CD4-positive, alpha-beta T cell treated with Interleukin-17A for 4 hours (primary cell): ENCODE measurements at places on chromosomes 13 and 19.

DNA sequence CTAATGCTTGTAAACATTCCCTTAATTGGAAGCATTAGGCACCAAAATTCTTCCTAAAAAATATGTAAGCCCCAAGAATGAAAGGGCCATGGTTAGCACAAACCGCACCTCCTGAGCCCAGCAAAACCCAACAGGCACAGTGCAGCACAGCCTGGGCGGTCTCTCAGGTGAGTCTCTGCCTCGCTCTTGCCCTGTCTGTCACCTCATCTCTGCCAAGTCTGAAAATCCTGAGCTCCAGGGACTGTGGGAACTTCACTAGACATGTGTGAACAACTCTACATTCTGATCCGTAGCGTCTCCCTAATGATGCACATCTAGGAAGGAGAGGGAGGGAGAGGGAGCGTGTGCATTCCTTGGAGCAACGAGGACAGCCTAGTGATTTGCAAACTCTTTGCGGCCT lies 88.8 kb upstream of the GJB6 start:
- DNase-seq = no peak

GRCh38 chr19:16222806-16223205 lies 25.1 kb downstream of the AP1M1 start:
- no peak for DNase-seq

DNA sequence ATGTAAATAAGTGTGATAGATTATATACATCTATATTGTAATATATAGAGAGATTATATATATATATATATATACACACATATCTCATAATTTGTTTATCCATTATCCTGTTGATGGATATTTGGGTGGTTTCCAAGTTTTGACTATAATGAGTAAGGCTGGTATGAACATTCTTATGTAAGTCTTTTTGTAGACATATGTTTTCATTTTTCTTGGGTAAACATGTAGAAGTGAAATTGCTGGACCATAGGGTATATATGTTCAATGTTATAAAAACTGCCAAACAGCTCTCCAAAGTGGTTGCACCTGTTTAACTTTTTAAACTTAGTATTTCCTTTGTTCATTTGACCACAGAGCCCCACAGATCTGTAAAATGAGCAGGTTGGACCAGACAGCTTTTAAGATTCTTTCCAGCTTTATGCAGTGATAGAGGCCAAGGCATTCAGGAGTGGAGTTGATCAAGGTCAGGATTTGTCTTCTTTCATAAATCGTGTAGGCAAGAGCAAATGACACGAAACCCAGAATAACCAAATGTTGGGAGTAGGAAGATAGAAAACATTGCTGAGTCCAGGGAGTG lies 21.7 kb upstream of the KATNAL1 start:
- DNase-seq = no peak

GRCh38 chr13:75454497-75454896 lies 27.5 kb downstream of the TBC1D4 start:
- DNase-seq = no peak

DNA sequence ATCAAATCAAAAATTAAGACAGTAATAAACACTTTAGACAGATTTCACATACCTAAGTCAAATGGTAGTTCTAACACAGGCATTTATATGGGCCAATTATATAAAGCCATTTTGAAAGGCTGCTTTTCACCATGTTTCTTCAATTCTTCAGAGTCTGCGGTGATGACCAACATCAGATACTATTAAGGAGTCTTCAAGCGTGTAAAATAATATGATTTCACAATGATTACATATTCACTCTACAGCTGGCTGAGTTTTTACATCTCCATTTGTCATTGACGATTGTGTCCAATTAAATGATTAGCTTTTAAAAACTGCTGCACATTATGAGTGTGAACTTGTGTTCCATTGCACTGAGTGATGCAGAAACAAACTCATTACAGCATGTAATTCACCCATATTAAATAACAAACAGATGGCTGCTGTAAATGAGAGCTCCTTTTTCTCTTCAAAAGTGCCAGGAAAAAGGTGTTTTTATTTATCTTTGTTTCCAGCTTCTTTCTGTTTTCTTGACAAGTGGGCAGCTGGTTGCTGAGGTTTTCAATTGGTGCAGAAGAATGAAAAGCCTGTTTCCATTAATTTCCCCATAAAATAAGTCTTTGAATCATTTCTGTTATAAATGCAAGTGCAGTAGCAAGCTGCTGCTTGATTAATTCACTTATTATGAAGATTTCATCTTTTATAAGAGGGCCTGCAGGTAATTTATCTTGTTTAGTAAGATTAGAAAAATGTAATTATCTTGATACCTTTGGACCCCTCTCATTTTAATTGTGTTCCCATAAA lies 676.1 kb upstream of the KLHL1 start:
- no peak for DNase-seq

DNA sequence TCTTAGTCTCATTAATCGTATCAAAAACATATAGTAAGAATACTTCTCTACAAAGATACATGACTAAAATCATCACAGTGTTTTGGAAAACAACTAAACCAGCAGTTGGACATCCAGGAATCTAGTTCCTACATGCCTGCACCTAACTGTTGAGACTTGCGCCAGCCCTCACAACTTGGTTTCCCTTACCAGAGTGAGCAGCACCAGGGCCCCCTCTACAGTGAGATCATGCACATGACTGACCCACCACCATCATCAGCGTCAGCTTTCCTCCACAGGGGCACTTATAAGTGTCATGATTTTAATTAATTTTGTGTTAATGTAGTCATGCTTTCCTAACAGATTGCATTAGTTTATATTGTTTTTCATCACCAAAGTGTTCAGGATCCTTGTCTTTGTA lies 1322.0 kb downstream of the EFNB2 start:
- no peak for DNase-seq

DNA sequence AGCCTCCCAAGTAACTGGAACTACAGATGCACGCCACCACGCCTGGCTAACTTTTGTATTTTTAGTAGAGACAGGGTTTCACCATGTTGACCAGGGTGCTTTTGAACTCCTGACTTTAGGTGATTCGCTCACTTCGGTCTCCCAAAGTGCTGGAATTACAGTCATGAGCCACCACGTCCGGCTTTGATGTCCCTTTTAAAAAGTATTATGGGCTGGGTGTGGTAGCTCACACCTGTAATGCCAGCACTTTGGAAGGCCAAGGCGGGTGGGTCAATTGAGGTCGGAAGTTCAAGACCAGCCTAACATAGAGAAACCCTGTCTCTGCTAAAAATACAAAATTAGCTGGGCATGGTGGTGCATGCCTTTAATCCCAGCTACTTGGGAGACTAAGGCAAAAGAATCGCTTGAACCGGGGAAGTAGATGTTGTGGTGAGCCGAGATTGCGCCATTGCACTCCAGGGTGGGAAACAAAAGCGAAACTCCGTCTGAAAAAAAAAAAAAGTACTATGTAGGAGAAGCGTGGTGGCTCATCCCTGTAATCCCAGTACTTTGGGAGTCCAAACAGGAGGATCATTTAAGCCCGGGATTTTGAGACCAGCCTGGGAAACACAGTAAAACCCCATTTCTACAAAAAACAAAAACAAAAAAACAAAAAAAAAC lies 22.8 kb upstream of the ERVV-1 start:
- DNase-seq = no peak

DNA sequence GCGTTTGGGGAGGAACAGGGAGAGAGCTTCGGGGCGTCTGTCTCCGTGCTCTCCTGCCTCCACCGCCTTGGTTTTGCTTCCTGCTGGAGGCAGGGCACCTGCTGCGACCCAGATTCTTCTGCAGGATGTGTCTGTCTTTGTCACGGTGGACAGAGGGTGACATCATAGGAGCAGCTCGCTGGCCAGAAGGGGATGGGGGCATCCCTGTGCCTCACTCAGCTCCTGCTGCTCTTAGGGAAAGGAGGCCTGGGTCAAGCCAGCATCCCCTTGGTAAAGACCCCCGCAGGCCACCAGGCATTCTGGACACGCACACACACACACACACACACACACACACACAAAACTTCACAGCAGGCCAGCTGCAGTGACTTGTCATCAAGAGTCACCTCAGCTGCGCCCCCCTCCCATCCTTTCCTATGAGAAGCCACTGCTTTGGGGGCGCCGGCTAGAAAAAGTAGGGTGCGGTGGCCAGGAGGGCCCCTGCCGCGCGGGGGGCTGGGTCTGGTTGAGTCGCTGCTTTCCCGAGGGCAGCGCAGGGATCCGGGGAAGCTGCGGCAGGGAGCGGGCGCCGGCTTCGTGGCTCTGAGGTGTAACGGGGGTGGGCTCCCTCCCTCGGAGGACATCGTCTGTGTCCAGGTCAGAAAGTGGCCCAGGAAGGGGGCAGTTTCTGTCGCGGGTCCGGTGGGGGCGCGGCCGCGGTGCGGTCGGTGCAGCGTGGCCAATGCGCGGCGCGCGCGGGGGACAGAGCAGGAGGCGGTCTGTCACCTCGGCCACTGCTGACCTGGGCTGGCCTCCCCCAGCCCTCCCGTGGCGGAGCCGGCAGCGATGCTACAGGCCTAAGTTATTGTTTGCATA lies 15.8 kb upstream of the NPAS1 start:
- DNase-seq = no peak

DNA sequence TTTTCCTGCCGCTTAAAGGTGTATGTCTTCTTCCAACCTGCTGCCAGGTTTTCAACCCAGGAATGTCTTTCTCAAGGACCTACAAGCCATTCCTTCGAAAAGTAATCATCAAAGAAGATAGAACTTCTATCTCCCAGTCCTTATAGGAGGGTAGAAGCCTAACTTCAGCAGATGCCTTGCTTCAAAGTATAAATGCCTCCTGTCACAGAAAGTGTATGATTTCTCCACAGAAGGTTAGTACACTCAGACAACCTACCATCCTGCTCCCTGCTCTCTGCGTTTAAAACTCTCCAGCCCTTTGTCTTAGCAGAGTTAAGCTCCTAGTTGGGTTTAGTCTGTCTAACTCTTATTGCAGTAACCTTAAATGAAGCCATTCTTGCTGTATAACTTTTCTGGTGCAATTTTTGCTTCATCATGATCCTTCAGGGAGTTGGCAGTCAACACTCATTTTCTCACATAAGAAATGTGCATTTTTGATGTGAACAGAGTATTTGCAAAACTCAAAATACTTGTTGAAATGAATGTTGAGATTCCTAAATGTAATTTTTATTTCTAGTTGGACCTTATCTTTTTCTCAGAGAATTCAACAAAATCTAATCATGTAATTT lies 737.5 kb downstream of the LIG4 start:
- no peak for DNase-seq

DNA sequence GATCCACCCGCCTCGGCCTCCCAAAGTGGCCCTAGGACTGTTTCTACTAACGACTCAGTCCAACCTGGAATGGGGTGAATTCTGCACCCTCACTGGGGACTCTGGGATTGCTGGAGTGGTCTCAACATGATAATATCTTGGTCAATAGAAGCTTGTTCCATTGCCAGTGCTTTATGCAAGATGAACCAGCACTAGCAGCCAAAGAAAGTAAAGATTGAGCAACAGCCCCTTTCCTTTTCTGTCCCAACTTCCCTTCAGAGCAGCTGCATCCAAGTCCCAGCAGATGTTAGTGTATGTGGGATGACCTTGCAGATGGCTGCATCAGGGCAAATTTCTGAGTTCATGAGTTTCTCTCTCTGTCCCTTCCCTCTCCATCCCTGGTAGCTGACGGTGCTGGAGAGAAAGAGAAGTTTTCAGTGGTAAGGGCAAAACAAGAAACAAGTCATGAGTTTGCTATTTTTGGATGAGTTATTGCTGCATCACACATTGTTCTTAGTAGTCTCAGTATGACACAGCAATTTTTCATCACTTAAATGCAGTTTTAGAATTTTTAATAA lies 183.6 kb upstream of the EDNRB start:
- DNase-seq = no peak

DNA sequence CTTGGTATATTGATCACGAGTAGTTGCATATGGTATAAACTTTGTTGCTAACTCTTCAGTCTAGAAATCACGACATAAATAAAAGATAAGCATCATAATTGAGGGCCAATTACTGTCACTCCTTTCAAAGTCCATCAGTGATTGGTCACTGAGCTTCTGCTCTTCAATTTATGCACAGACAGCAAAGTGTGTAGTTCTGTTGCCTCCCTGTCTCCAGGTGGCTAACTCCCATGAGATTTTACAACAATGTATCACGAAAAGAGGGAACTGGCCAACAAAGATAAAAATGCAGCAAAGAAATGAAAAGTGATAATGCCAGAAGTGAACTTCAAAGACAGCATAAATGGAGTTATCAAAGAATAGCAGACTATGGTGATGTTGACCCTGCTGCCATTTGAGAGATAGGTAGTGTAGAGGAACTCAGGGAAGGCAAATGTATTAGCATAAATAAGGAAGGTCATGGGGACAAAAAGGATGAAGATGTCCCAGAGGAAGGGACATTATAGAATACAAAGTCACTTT lies 12.7 kb upstream of the TNFSF14 start:
- no peak for DNase-seq

DNA sequence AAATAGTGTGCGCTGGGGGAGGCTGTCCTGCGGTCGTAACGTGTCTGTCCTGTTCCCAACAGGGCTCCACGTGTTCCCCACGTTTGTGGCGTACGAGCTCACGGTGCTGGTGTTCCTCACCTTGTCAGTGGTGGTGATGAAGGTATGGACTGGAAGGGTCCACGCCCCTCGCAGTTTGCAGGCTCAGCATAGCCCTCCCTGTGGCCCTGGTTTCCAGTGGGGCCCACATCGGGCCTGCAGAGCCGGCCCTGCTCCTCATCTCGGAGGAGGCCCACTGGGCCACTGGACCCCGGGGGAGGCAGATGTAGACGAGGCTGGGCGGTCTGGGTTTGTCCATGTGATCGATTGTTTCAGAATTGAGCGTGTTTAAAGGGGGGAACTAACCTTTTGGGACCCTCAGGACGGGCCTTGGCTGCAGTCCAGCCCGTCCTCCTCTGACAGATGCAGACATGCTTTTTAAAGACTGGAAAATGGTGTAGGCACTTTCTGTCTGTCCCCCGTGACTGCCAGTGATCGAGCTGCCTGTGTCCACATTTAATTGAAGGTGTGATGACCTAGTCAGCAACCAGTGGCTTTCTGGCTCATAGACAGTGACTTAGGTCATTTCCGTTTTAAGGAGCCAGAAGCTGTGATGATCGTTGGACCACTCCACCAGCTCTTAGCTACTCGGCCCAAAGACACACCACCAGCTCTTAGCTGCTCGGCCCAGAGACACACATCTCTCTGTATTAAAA lies 37.1 kb upstream of the TFDP1 start:
- no peak for DNase-seq

DNA sequence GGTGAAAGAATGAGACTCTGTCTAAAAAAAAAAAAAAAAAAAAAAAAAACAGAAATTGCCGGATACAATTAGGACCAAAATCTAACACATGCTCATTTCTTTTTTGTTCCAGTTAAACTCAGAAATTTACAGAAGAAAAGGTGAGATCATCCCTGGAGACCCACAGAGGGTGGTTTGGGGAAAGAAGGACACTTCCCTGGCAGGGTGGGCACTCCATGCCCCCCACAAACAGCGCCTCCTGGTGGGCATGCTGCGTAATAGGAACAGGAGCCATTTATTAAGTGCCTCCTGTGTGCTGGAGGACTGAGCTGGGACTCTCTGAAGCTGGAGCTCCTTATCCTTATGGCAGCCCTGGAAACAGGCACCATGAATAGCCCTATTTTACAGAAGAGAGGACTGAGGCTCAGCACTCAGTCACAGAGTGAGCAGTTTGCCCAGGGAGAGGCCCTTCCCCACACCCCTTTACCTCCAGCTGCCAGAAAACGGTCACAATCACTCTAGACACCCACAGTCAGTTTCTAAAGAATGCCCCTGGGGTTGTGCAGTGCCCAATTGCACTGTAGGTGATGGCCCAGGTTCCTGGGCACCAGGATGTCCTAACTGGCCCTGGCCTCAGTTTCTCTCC lies 10.1 kb downstream of the C19orf38 start:
- peak; percentile 26 for DNase-seq

- no peak for DNase-seq
Measured at GRCh38 chr19:10206226-10206885, 11.6 kb upstream of the DNMT1 start.

- DNase-seq = no peak
Measured at GRCh38 chr13:66483712-66484111, 746.4 kb downstream of the PCDH9 start.

GRCh38 chr19:8615813-8616596 lies 5.5 kb upstream of the ADAMTS10 start:
- peak; percentile 75 for DNase-seq
